IPS DF 19.7 (cell line): ENCODE measurements at places on chromosomes 16 and 17.

DNA sequence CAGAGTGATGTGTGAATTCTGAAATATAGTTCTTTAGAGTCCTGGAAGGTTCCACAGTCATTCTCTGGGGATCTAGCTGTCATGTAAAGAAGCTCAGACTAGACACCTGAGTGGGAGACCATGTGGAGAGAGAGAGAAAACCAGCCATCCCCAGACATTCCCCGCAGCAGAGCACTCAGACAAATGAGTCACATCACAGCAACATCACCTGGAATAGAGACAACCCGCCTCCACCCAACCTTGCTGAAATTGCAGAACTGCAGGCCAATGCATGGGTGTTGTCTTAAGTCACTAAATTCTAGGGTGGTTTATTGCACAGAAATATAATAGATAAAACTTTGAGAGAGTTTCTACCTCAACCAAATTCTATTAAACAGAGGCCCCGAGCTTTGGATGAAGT, 392.0 kb upstream of the DYNLRB2 start:
- DNase-seq: no peak

DNA sequence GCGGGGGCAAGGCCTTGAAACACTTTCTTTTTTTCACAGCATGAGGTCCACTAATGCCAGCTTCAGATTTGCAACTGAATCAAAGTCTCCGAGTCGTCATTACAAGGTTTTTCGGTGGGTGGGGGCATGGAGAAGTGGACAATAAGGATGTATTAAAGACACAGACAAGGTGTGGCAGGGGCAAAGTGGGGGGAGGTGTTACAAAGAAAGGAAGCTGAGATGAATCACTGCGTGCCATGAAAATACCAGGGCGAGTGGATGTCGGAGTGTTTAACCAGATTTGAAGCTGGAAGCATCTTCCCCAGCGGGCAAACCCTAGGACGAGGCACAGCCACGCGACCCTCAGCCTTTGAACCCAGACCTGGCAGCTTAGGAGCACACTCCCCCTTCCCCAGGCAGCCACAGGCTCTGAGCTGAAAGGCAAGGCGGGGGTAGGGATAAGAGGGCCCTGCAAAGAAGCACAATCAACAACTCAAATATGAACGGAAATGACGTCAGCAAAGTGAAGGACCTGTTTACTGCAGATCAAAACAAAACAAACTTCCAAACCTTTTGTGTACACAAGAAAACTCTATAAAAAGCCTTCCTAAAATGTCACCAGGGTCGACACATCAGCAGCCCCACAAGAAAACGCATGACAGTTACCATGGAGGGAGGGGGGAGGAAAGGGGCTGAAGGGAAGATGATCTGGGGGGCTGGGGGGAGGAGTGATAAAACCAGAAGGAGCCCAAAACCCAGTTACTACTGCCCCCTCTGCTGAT, 5.6 kb upstream of the ZFHX3 start:
- DNase-seq: no peak

DNA sequence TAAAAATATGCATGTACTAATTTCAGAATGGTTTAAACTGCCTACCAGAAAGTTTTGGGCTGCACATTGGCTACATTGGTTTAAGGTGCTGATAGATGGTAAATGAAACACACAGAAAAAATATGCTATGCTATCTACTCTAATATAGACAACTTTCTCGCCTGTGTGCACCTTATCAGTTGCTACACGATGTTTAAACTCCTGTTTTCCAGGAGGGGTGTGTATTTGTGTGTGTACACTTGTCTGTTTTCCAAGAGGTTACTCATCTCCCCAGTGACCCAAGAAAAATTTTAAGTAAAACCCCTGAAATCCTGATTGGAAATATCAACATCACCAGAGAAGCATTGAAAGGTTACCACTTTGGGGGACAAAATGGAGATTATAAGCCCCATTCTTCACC, 21.6 kb upstream of the PSMC5 start:
- DNase-seq: no peak

GRCh38 chr16:85475233-85475632, 137.9 kb upstream of the GSE1 start:
- DNase-seq: no peak

GRCh38 chr17:49513044-49513395, 17.9 kb downstream of the NGFR start:
- DNase-seq: no peak

GRCh38 chr17:17767154-17767869, 69.5 kb downstream of the SREBF1 start:
- no peak for DNase-seq

GRCh38 chr17:6556121-6557039, at the start of gene PITPNM3:
Gene PITPNM3 (minus strand): TSS chr17:6556555. CDS start chr17:6556406, 149 bp downstream.
- DNase-seq: no peak

DNA sequence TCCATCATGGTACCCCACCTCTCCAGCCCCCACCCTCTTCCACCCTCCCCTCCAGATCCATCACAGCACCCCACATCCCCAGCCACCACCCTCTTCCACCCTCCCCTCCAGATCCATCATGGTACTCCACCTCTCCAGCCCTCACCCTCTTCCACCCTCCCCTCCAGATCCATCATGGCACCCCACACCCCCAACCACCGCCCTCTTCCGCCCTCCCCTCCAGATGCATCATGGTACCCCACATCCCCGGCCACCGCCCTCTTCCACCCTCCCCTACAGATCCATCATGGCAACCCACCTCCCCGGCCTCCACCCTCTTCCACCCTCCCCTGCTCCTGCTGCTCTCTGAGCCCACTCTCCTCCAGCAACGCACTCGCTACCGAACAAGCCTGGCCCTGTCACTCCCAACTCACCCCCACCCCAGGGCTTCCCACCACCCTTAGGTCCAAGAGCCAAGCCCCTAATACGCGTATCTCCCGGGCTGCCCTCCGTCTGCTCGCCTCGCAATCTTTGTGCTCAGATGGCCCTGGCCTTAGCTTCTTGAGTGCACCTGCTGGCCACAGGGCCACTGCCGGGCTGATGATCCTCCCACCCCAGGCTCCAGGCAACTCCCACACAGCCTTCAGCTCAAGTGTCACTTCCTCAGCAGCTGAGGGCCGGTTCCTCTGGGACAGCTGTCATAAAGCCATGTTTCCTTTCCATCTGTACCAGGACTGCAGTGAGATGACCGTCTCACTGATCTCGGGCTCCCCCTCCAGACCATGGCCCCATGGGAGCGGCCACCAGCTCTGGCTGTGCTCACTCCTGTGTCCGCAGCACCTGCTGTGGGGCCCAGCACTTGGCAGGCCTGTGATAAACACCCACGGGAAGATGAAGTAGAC, 25.5 kb downstream of the KDM8 start:
- DNase-seq: no peak

DNA sequence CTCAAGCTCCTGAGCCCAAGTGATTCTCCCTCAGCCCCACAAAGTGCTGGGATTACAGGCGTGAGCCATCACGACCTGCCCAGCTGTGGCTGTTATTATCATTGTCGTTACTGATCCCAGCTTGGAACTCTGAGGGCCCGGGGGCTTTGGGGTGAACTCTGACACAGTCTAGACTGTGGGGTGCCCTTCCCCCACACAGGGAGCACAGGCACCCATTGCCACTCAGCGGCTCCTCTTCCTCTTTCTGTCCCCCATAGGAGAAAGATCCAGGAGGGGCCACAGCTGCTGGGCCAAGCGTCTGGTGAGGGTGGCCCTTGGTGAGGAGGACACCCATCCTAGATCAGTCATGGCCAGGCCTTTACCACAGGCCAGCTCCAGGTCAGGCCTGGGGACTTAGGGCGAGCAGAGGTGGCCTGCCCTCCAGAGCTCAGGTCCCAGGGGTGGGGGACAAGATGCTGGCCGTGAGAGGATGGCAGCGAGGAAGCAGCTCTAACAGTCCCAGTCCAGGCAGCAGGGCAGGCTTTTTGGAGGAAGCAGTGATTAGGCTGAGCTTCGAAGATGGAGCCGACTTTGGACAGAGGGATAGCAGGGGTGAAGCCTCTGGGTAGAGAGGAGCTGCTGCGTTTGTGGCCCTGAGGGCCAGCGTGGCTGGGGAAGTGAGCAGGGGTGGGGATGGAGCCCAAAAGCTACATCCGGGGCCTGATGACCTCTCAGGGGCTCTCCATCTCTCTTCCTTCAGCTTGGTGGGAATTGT, 24.7 kb downstream of the TMEM235 start:
- DNase-seq: no peak

DNA sequence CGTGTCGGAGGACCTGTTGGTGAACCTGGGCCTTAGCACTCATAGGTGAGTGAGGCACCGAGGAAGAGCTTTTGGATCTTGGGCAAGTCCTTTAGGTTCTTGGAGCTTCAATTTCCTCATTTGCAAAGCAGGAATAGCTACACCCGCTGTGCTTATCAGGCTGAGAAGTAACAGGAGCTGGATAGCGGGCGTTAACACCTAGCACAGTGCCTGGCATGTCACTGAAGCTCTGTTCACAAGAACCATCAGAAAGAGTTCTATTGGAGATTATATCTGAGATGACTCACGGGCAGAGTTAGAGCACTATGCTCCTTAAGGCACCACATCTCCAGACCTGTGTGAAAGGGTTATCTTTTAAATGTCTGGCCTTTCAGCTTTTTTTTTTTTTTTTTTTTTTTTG, 12.8 kb downstream of the MEOX1 start:
- no peak for DNase-seq

- no peak for DNase-seq
These were observed 6.0 kb downstream of the SCN4A start for GRCh38 chr17:63966646-63967264.

- no peak for DNase-seq
These were observed 70.6 kb downstream of the IRF8 start for GRCh38 chr16:85969591-85969990.

DNA sequence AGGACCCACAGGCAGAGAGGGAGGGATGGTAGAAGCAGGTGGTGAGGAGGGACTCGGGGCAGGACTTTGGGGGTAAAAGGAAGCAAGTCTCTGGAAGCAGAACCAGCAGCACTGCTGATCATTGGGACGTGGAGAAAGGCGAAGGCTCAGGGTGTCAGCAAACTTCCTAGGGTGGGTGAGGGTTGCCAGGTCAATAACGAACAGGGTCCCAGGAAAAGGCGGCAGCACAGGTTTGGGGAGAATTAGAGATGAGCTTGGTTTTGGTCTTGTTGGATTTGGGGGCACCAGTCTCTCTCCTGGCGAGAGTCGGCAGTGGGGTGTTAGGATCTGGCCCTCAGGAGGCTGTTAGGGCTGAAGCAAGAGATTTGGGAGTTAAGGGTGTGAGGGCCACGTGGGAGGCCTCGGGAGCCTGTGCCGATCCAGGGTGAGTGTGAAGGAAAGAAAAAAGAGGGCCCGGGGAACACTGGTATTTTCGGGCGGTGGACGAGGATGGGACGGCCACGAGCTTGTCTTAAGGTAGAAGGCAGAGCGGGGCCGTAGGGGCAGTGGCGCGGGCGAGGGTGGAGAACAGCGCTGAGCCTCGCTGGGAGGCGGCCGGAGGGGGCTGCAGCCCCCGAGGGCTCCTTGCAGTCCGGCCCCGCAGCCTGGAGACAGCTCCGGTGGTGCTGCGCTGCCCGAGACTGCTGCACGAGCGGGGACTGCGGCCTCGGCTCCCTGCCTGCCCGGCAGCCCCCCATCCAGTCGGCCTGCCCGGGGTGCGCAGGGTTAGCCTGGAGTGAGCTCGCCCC, 765 bp upstream of the ADORA2B start:
- no peak for DNase-seq

- DNase-seq: no peak
These were observed 242.7 kb downstream of the KATNIP start for GRCh38 chr16:27792486-27793248.

GRCh38 chr17:6162216-6162615, 92.0 kb downstream of the WSCD1 start:
- no peak for DNase-seq

- DNase-seq: no peak
These were observed 1.6 kb downstream of the FAM20A start for GRCh38 chr17:68599552-68600066.

GRCh38 chr16:19085679-19086200, 18.3 kb downstream of the COQ7 start:
- DNase-seq: no peak

DNA sequence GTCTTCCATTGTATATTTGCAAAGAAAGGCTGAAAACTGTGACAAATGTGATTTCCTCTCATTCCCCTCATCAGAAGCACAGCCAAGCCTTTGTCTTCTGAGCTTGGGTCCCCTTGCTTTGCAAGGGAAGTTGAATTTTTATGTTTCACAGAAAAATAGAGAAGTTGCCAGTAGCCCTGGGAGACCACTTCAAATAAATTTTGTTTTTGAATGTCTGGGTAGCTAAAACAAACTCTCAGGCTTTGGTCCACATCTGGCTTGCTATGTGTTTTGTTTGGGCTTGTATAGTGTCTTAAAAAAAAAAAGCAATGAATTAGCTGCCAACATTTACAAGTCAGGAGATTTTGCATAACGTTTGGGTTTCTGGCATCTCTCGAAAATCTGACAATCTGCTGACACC, 24.1 kb downstream of the PIK3R6 start:
- DNase-seq: no peak

DNA sequence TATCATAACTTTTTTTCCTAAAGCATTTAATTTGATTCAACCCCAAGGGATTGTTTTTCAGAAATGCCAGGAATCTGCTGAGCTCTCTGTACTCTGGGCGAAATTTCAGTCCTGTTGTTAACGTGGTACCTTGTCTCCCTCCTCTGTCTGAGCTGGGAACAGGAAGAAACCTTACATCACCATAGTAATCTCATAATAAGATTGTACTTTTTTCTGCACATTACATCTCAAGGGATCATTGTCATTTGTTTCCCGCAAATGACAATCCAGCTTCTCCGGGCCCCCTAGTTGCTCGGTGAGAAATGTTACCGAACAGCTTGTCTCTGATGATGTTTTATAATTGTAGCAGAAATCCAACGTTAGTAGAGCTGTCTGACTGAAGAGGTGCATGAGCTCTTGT, 152.7 kb upstream of the ERCC4 start:
- DNase-seq: no peak

DNA sequence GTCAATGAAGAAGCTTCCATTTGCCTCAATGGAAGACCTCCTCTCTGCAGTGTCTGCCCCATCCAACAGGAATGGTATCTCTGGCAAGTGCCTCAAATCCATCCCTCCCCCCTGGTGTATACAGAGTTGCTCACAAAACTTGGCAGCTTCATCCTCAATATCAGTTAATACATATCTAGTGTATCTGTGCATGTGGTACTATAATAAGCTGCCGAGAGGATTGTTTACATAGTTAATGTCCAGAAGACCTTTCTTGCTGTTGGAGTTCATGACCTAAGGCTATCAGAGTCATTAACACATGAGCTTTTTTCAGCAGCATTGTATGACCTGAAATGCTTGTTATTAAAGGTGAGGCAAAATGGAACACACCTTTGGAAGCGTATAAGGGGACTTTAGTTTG, 14.0 kb upstream of the RASL10B start:
- no peak for DNase-seq

- DNase-seq: no peak
These were observed 259.8 kb upstream of the MON1B start for GRCh38 chr16:76931186-76931585.

DNA sequence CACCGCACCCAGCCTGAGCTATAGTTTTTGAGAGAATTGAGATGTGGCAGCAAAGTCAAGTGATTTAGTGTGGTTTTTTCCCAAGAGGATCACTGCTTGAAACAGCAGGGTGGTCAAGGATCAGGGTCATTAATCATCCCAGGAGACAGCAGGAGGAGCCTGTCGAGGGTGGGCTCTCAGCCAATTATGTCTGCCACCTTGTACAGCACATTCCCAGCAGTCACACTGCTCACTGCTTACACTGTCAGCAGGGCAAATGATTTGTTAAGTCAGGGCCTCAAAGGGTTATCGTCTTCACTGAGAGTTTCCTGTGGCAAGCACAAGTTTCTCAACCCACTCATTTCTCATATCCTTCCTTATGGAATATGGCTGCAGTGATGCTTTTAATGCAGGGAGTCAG, 13.2 kb downstream of the B3GNT9 start:
- DNase-seq: no peak
